Renal pelvis (tissue), 12 donors: ENCODE measurements at places on chromosomes 4 and X. TPM values are rescaled to one million over a fixed set of nuclear protein-coding genes. Genes with fewer than 3 reads are reported as not detected.

DNA sequence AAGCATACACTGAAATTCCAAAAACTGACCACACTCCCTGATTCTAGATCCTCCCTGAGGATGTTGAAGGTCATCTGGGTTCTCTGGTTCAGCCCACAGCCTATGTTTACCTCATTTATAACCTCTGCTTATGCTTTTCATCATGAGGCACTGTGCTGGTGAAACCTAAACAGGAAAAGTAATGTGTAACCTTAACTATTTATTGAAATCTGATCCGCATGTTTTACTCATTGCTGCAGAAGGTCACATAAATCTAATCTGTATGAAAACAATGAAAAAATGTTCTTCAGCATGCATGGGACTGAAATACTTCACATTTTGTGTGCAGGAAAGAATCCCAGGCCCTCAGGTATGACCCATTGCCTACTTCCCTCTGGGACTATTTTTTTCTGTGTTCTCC, 30.3 kb downstream of the UCHL1 start:
- peak; percentile 26 for DNase-seq

- no peak for DNase-seq
Measured at GRCh38 chr4:94766856-94767255, 9.1 kb downstream of the BMPR1B start.

- DNase-seq, result no peak
Measured at GRCh38 chrX:35090801-35091200, 148.2 kb downstream of the FAM47B start.

DNA sequence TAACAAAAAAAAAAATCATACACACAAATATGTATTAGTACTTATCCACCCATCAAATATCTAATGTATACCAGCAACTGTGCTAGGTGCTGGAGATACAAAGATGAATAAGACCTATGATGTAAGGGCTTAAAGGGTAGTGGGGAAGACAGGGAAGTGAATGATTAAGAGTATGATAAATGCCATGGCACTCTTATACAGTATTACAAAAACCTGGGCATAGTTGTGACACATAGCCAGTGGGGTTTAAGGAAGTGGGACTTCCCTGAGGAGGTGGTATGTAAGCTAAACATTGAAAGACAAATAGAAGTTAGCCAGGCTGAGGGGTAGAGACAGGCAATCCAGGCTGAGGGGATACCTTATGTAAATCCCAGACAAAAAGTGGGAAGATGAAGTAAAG, 23.5 kb downstream of the CHM start:
- DNase-seq, result no peak

DNA sequence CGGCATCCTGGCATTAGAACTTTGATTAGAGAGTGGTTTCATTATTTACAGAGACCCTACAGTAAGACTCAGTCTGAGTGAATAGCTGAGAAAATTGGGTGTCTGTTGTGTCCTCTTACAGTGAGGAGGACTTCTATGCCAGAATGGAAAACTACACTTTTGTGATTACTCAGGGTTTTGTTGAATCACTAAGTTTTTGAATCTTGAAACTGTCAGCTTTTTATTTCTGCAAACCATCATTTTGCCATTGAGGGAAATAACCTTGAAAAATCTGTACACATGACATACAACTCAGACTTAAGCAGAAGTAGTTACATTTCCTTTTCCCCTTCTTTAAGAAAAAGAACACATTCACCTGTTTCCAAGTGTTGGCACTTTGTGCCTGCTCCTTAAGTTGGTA, 117.6 kb upstream of the RASGEF1B start:
- DNase-seq, result no peak

GRCh38 chr4:4914059-4914820, 54.8 kb downstream of the MSX1 start:
- DNase-seq, result no peak

DNA sequence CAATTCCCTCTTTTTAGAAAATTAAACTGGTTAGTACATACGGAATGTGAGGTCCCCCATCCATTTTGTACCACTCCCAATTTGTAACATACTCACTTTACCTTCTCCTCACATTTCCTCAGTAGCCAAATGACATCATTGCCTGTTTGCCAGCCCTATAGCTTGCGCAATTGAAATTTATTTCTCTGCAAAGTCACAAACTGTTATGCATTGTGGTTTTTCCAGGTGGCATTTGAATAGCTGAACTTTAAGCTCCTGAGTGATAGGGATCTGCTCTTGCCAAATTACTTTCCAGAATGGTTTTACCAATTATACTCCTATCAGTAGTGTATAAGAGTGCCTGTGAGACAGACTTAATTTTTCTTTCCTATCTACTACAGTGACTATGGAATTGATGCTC, 7.7 kb downstream of the COL4A5 start:
- no peak for DNase-seq

DNA sequence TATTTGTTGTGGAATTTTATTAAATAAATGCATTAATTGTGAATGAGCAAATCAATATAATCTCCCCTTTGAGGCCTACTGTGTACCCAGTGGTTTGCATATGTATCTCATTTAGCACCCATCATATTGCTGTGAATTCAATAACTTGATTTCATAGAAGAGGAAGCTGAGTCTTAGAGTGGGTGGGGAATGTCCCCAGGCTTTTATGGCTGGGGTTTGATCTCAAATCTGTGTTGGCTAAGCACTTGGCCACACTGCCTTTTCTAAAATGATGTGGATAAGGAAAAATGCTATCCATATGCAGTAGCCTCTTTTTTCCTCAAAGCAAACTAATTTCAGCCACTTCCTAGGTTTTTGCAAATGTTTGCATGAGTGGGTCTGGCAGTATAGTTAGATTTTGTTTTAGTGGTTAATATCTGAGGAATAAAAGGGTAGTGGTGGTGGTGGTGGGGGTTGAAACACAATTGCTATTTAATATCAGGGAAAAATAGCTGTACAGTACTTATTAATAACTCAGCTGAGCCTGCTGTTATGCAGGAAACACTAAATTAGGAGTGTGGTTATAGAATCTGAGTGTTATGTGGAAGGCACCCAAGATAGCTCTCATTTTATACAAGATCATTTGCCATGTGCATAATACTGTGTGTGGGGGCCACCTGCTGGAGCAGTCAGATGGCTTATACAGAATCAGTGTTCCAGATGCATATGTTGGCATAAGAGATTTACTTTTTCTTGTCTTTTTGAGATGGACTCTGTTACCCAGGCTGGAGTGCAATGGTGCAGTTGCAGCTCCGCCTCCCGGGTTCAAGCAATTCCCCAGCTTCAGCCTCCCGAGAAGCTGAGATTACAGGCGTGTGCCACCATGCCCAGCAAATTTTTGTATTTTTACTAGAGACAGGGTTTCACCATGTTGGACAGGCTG, 108.0 kb downstream of the TMEM131L start:
- DNase-seq, result peak; percentile 79

DNA sequence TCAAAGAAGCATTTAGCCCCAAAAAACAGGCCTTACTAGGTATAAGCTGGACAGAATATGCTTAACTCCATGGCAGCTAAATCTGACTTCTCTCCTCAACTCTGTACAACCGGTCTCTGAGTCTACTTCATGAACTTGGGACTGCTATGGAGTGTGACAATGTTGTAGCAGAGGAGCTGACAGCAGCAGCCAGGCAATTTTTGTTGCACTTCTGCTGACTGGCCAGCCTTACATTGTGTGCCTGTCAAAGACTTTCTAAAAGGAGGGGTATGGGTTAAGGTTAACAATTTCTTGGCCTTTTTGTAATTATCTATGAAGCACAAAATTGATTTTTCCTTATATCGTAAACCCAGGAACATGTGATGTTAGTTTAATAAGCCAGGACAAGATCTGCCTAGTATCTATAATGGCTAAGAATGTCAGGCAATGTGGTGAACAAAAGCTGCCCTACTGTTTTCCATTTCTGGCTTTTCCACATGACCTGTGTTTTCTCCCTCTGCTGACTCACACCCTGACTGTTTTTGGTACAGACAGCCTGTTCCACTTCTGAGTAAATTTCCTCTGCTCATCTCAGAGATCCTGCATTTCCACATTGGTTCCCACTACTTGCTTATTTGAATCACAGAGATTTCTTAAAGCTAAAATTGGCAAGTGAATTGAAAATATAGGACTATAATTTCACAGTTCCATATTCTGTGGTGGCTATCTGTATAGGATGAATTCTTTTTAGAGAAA, 9.3 kb downstream of the NOX1 start:
- DNase-seq, result no peak

DNA sequence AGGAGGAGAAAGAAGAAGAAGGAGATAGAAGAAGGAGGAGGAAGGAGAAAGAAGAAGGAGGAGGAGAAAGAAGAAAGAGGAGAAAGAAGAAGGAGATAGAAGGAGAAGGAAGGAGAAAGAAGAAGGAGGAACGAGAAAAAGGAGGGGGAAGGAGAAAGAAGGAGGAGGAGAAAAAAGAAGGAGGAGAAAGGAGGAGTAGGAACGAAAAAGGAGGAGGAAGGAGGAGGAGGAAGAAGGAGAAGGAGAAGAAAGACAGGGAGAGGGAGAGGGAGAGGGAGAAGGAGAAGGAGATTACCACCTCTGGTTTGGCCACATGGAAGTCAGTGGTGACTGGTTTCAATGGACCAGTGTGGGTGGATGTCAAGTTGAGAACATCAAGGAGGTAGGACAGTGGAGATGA, 50.0 kb upstream of the VEGFD start:
- DNase-seq, result no peak

DNA sequence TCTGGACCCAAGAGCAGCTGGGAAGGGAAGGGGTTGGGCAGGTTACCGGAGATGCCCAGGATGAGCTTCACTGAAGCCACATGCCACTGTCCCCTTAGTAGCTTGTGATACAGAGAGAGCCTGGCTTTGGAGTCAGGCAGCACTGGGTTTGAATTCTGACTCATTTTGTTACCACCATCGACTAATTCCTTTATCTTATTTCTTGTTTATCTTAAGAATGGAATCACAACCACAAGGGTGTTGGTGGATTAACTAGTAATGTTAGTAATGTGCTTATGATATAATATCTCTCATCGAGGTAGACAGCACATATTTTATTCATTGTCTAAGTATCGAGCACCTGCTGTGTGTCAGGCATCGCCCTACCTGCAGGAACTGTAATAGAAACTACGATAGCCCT, 17.7 kb upstream of the STX18 start:
- no peak for DNase-seq

DNA sequence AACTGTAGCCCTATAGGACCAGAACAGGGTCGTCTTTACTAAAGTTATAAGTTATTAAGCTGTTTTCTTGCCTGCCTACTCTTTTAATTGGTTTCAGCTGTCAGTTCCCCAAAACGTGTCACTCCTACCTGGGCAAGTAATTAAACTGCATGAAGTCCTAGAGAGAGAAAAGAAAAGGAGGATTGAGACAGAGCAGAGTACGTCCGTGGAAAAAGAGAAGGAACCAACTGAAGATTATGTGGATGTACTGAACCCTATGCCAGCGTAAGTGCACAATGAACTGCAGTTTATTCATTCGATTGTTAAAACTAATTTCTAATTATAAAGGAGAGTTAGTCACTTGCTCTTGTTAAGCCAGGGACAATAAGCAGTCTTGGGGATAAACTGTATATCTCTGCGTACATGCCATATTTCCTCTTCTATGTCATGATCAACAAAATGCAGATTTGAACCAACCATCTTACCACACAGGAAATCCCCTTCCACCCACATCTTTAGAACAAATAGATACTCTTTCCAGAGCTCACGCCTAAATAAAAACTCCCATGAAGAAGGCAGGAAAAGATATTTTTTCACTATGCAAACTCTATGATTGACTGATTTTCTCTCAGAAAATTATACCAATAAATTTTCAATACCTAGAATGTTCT, 22.8 kb downstream of the STAP1 start:
- DNase-seq, result no peak

DNA sequence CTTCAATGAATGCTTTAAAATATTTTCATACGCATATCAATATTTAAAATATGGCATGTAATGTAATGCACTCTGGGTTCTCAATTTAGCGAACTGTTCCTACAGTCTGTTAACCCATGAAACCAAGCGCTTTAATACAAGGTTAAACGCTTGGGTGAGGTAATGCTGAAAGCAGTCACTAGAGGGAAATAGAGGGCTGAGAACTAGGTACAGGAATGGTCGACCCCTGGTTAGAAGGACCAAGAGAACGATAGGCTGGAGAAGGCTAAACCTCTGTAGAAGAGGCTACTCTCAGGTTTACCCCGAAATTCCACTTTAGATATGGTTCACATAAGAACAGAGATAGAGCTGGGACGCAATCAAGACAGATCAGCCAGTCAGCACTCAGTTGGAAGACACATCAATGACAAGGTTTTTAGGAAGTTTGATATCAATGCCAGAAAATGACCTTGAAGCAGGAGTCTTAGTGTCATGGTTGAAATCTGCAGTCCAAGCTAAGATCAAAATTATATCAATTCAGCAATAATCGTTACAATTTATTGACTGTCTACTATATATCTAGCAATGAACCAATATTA, 26.9 kb downstream of the ARSJ start:
- peak; percentile 41 for DNase-seq

DNA sequence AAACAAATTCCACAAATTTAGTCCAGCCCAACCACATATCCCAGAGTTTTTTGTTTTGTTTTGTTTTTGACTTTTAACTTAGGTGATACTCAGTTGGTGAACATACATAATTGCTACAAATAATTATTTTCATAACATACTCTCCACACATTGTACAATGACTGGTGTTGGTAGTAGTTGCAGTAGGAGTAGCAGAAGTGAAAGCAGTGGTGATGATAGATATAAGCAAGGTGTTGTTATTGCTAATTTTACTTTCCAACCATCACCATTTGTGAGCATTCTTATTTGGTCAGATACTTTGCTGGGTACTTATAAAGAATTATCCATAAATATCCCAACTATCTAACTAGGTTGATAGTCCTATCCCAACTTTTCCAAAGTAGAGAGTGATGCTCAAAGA, 47.3 kb downstream of the ARHGAP24 start:
- DNase-seq, result no peak

DNA sequence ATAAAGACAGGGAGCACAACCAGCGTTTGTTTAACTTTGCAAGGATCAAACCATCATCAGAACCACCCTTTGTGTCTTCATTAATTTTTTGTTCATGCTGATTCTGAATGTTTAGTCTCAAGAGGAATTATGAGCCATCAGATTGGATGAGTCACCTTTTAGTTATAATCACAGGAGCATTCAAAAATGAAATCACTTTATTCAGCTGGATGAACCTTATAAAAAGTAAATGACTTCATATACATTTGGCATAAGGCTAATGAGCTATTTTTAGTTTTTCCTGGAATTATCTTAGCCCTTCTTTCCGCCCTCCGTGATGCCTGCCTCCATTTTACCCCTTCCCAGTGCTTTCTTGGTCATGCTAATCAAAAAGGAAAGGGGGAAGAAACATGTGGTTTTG, 103.6 kb downstream of the SORBS2 start:
- DNase-seq, result no peak

- no peak for DNase-seq
Measured at GRCh38 chrX:137278825-137279224, 245.0 kb upstream of the GPR101 start.

DNA sequence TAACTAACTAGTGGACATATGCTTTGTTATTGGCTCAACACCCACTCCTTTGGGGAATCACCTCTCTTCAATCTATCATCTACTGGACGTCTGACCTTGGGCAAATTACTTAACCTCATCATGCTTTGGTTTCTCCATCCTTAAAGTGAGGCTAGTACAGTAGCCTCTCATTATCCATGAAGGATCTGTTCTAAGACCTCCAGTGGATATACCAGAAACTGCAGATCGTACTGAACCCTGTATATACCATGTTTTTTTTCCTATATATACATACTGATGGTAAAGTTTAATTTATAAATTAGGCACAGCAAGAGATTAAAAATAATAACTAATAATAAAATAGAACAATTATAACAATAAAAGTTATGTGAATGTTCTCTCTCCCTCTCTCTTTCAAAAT, 56.2 kb downstream of the HMGB3 start:
- no peak for DNase-seq

Gene PNMA3
- 29.4 TPM for polyA plus RNA-seq

Gene CXCL3
- polyA plus RNA-seq, result not detected

Gene TMEM164
- 38.7 TPM for polyA plus RNA-seq

Gene KIAA1210
- polyA plus RNA-seq, result 1.8 TPM

Gene N4BP2
- 26.2 TPM for polyA plus RNA-seq

Gene IBSP
- not detected for polyA plus RNA-seq
